Brain (organoid and tissue), 16 donors: ENCODE measurements at places on chromosomes 12 and 14.

DNA sequence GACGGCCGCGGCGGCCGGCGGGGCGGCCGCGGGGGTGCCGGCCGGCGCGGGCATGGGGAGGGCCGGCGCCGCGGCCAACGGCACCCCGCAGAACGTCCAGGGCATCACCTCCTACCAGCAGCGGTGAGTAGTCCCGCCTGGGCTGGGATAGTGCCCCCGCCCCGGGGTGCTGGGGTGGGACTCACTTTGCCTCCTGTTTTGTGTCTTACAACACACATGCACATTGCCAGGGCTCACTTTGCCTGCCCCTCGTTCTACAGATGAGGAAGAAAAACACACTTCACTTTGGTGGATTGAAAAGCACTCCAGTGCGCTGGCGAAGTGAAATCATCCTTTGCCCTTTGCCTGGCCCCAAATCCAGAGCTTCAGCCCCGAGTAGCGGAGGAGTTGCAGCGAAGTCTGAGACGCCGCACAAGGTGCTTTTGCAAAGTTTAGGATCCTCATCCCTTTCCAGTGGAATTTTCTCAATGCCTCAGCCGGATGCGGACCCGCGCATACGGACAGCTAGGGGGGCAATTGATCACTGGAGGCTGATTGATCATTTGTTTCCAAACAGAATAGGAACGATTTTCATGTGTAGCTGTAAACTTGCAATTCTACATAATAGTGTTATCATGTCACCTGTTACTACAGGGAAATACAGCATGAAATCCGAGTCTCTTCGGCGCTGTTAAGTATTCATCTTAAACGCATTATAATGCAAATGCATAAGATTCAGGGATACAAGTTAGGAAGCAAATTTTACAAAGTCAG is 3.6 kb upstream of the NPAS3 start:
- DNase-seq = peak; percentile 28

DNA sequence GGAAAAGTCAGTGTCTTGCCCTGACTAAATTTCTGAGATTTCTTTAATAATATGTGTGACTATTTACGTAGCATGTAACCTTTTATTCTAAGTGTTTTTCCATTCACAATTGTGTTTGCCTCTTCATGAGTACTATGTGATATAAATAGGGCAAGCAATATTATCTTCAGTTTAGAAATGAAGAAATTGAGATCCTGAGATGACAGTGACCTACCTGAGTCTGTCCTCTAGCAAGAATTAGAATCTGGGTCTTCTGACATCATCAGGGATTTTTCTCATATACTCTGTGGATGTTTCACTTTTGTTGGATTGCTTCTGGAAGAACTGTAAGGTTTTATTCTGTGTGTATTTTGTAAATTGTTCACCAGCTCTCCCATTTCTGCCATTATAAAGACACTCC is 35.0 kb downstream of the TMTC2 start:
- no peak for DNase-seq

DNA sequence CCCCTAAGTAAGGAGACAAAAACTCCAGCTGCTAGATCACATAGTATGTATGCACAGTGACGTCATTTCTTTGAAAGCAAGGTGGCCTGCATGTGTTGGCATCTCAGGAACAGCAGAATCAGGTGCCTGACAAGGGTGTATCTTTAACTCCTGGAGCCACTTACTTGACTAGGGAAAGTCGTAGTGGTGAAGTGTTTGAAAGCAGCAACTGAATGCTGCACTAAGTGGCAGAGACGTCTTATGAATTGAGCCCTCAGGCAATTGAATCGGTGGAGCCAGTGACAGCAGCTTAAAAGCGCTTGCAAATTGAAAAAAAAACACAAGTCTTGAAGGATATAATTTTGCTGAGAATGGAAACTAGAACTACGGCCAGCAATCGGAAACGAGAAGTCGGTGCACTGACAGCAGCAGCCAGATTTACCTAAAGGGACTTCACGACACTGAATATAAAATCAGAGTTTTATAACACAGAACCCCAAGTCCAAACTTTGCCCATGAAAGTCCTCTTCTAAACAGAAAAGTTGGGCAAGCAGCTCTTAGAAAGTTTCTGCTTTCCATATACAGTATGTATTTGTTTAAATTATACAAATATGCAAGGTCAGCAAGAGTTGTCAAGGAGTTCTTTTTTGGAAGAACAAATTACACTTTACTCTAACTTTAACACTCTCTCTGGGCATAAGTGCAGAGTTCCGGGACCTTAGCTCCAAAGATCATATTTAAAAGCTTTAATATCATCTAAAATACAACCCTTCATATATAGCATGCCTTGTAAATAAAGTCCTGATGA is 1.1 kb downstream of the IGF1 start:
- peak; percentile 45 for DNase-seq

DNA sequence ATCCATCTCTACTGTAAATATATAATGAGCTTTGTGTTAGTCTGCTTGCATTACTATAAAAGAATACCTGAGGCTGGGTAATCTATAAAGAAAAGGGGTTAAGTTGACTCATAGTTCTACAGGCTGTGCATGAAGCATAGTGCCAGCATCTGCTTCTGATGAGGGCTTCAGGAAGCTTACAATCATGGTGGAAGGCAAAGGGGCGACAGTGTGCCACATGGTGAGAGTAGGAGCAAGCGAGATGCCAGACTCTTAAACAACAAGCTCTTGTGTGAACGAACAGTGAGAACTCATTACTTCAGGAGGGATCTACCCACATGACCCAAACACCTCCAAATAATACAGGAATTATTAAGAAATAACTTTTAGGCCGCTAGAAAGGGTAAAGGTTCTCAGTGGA is 28.1 kb downstream of the APOBEC1 start:
- DNase-seq = no peak

- DNase-seq = peak; percentile 77
Observed at GRCh38 chr14:69554500-69554899, 20.2 kb downstream of the CCDC177 start.

GRCh38 chr12:82714427-82714826 is 27.7 kb downstream of the TMTC2 start:
- DNase-seq = no peak

GRCh38 chr12:12501121-12501520 is 61.5 kb downstream of the DUSP16 start:
- no peak for DNase-seq

GRCh38 chr14:100623961-100624360 is 36.7 kb upstream of the BEGAIN start:
- DNase-seq = no peak

- no peak for DNase-seq
Observed at GRCh38 chr12:5295151-5295550, 136.8 kb upstream of the NTF3 start.

DNA sequence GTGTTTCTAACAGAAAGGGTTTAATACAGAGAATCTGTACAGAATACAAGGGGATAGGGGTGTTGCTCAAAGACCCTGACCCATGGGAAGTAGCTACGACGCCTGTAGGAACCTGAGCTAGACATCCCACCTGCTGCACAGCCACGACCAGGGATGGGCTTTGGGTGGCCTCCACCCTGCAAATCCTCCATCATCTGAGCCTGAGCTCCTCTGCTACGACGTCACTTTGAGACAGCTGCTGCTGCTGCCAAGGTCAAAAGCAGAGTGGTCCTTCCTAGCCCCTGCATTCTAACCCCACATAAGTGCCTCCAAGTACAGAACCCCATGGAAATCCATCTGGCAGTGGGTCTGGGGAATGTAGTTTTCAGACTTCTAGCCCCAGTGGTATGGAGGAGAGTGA is 43.8 kb downstream of the JAG2 start:
- DNase-seq = no peak

DNA sequence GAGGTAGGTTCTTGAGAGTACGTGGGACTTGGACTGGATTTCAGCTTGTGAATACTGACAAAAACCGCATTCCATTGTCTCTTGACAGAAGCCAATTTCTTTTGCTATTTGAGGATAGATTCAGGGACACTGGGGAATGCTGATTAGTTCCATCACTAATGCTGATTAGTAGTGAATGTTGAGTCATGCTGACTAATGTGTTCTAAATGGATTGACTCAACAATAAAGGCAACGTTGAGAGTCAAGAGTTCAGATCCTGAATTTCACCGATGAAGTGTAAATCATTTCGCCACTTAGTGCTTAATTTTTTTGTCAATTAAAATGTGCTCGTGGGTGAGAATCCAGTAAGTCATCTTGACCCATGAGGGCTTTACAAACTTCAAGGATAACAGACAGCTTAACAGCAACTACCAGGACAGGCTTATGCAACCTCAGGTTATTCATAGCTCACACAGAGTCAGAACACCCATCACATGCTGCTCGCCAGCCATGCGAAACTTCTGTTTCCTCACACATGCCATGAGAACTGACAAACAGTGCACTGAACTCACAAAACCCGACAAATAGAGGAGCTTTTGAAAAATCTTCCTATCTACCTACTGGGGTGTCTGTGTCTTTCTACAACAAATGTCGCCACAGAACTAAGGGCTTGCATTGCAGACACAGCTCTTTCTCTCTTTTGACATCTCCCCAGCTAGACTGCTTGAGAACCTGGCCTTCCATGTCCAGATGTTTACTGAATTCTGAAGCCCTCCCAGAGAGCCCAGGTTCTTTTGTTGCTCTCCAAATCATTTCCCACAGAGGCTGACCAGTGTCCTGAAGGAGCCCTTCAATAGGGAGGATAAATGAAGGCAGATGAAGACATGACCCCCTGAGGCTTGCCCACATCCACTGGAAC is 316.4 kb downstream of the ZFP36L1 start:
- DNase-seq = peak; percentile 23

DNA sequence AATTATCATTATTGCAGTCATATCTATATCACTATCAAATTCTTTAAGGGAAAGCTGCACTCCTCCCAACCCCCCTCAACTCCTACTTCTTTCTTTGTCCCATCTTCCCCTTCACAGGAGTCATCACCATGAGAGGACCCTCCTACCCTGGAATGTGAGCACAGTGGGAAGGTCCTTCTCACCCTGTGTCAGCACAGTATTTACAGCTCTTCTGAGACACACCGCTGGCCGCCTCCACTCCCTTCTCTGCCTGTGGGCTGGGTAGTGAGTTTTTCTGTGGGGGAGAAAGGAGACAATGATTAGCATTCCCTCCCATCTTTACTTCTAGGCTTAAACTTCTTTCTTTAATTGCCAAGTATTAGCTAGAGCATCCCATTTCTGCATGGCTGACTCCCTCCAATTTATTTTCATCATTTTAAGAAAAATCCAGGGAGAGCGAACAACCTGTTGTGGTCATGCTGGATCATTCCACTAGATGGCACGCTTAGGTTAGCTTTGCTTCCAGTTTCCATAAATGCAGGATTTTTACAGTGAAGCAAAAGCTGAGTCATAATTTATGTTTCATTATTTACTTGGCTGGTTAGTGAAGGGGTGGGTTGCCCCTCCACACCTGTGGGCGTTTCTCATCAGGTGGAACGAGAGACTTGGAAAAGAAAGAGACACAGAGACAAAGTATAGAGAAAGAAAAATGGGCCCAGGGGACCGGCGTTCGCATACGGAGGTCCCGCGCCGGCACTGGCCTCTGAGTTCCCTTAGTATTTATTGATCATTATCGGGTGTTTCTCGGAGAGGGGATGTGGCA is 188.5 kb downstream of the ALX1 start:
- DNase-seq = peak; percentile 85

GRCh38 chr14:103122585-103122946 is 695 bp upstream of the TNFAIP2 start:
- DNase-seq = no peak

DNA sequence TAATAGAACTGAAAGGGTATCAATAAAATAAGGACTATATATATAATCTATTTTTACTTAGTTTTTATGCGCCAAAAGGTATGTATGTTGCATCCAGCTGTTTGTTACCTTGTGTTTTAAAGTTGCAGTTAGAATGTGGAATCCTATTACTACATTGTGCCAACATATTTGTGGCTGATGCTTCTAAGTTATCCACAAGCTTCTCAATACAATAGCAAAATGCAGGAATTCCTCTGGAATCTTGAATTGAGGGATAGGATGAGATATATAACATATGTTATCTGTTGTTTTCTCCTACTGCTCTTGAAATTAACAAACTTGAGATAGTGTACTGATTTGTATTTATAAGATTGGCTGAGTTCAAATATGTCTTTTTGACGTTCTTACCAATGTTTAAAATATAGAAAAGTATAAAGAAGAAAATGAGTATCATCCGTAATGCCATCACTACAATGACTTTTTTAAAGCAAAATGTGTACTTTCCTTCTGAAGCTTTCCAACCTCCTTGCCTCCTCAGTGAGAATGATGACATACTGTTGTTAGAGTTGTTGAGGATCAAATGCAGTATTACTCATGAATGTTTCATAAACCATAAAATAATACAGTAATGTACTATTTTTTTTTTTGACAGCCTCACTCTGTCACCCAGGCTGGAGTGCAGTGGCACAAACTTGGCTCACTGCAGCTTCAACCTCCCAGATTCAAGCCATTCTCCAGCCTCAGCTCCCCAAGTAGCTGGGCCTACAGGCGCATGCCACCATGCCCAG is 6.6 kb downstream of the RAP1B start:
- peak; percentile 4 for DNase-seq

DNA sequence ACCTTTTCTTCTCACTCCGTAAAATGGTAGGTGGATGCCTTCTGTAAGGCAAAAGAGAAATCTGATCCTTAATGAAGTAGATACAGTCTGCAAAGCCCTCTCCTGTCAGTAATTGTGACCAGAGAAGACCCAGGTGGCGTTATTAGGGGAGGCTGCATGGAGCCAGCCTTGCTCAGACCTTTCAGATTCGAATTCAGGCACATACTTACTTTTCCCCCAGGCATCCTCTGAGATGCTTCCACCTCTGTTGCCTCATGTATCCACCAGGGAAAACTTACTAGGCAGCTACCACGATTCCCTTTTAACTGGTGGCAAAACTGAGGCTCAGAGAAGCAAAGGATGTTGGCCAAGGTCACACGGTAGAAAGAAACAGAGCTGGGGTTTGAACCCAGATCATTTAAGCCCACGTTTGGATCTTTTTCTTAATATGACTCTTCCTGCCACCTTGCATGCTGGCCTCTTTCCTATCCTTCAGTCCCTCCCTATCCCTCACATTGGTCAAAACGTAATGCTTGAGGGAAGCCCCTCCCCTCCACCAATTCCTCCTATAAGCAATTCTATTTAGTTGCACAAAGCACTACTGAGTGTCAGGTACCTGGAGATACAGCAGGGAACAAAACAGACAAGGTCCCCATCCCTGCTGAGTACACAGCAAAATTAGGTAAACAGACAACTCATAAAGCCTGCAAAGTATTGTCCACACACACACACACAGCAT is 179.4 kb downstream of the KSR2 start:
- DNase-seq = no peak

DNA sequence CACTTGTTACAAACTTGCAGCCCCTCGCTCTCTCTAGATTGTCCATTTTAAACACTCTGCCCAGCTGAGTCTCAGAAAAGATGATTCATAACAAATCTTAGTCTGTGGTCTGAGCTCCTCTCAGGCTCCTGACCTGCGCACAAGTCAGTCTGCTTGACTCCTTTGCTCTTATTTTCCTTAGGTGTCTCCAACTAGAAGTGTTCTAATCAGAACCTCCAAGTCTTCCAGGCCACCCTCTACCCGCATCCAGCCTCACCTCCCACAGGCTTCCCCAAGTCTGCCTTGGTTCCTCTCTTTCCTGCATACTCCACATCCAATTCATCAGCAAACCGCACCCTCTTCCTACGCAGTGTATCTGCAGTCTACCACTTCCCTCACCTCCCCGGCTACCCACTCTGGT is 42.4 kb upstream of the BDKRB2 start:
- DNase-seq = no peak

- DNase-seq = peak; percentile 9
Observed at GRCh38 chr14:83614956-83615355, 1915.0 kb upstream of the FLRT2 start.
